Anterior cingulate cortex (tissue), 58 donors: ENCODE measurements at places on chromosomes 3 and 15.

DNA sequence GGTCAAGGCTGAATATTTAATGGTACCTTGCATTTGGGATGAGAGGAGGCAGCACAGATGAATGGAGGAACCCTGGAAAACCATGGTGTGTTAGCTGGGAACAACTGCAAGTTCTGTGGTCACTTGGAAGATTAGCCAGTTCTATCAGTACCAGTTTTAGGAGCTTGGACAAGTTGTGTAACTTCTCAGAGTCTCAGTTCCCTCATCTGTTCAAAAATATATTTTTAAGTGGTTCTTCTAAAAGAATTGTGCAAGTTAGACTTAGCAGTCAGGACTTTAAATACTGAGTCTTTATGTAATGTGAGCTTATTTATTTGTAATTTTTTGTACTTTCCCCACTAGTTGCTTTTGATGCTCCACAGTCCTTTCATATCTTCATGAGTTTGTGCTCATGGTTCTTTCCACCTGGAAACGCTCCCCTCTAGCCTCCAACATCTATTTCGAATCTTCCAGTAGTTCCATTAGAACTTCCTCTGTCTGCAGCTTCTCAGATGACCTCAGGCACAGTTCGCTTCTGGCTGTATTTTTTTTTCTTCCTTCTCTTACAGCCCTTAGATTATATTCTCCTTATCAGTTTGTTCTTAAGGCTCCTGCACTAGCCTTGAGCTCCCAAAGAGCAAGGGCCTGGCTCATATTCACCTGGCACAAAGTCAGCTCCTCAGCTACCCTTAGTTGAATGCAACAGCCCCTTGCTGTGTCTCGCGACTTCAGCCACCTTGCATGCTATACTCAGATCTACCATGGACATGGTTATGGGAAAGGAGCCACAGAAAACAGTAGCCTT is 27.1 kb downstream of the ITPR1 start:
- DNase-seq, result no peak

DNA sequence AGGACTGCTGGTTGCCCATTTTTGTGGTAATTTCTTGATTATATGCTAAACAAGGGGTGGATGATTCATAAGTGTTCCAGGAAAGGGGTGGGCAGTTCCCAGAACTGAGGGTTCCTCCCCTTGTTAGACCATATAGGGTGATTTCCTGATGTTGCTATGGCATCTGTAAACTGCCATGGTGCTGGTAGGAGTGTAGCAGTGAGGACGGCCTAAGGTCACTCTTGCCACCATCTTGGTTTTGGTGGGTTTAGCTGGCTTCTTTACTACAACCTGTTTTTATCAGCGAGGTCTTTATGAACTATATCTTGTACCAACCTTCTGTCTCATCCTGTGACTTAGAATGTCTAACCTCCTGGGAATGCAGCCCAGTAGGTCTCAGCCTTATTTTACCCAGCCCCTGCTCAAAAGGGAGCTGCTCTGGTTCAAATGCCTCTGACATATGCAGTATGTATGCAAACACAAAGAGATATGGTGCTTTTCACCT is 46.2 kb downstream of the C3orf38 start:
- no peak for DNase-seq

- no peak for DNase-seq
Measured at GRCh38 chr3:100957261-100957986, 35.8 kb downstream of the ABI3BP start.

GRCh38 chr3:48437812-48438211 is 2.1 kb downstream of the CCDC51 start:
- DNase-seq, result no peak

GRCh38 chr3:46540550-46540949 is 25.6 kb downstream of the LRRC2 start:
- DNase-seq, result no peak

- no peak for DNase-seq
Measured at GRCh38 chr3:184525337-184526087, 36.1 kb upstream of the EPHB3 start.

- no peak for DNase-seq
Measured at GRCh38 chr3:63961891-63962290, 49.7 kb upstream of the SCAANT1 start.

DNA sequence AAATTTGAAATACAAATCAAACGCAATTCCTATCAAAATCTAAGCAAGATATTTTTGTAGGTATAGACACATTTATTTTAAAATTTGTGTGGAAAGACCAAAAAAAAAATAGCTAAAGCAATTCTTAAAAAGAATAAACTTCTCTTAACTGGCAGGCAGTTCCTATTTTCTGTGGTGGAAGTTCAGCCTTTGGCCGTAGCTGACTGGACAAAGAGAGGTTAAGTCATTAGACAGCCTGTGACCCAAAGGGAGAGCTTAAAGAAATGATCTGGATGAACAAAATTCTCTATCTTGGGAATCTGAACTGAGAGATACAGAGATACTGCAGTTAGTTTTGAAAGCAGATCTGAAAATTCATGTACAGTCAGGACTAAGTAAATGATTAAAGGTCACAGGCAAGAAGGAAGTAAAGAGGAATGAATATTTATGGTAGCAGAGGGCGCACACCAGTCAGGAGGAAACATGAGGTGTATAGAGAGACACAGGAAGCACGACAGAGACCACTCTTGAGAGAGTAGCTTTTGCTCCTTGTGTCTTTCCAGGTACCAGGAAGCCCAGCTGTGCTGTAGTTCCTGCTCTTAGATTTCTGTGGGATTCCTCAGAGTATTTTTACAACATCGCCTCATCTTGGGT is 57.5 kb downstream of the TPRG1 start:
- no peak for DNase-seq

GRCh38 chr15:70439304-70439877 is 324.0 kb downstream of the UACA start:
- DNase-seq, result no peak
